ENCODE measurements at places on chromosomes 3 and 15. TPM values are rescaled to one million over a fixed set of nuclear protein-coding genes. Genes with fewer than 3 reads are reported as not detected.

Gene CELSR3
- 0.39 TPM for total RNA-seq

Gene SERPINI1
- 14.6 TPM for total RNA-seq

Gene GP9
- total RNA-seq: 0.49 TPM

Gene CCDC51
- 6.7 TPM for total RNA-seq

DNA sequence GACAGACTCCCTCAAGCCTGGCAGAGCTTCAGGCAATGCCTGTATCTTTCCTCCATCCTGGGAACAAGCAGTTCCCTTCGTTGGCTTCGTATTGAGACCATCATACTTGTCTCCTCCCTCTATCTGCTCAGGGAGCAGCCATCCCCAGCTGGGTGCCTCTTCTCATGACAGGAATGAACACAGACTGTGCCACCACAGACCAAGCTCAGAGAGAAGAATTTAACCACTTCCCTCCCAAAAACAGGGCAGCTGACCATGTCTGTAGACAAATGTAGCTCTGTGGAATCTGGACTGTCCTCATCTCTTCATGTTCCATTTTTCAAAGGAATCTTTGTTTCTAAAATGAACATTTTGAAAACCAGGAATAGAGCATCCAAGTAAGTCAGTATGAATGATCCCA, 245.4 kb downstream of the ERC2 start:
- no peak for DNase-seq

- DNase-seq: no peak
These were observed 55.9 kb upstream of the KLF13 start for GRCh38 chr15:31270767-31271166.

DNA sequence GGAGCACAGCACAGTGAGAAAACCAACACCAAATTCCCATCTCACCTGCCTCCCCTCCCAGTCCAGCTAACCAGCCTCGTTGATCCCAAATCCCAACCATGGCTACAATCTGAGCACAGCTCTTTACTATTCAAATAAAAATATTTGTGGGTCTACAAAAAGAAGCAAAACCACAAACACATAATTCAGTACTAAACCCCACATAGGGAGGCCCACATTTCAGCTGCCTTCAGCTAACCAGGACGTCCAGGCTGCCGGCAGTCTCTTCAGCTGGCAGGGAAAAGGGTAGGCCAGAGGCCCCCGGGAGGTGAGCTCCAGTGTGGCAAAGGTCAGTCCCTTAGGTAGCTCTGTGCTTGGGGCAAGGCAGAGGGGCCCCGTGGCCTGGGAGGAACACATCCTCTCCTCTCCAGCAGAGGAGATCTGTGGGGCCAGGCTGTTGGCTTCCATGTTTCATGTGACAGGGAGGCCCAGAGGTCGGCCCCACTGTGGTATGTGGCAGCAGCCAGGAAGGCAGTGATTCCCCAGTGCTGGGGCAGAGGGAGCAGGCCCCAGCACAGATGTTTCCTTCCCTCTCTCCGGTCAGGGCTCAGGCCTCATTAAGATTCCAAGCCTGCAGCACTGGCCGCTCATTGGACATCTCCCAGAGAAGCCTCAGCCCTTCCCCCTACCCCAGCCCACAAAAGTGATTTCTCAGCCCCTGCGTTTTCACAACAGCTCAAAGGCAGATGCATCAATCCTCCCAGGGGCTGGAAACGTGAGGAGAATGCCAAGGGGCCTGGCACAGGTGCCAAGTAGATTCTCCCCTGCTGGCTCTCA, 381.4 kb downstream of the NTRK3 start:
- DNase-seq: peak; percentile 4

- DNase-seq: no peak
These were observed 2.2 kb downstream of the PDCD10 start for GRCh38 chr3:167732313-167733065.

DNA sequence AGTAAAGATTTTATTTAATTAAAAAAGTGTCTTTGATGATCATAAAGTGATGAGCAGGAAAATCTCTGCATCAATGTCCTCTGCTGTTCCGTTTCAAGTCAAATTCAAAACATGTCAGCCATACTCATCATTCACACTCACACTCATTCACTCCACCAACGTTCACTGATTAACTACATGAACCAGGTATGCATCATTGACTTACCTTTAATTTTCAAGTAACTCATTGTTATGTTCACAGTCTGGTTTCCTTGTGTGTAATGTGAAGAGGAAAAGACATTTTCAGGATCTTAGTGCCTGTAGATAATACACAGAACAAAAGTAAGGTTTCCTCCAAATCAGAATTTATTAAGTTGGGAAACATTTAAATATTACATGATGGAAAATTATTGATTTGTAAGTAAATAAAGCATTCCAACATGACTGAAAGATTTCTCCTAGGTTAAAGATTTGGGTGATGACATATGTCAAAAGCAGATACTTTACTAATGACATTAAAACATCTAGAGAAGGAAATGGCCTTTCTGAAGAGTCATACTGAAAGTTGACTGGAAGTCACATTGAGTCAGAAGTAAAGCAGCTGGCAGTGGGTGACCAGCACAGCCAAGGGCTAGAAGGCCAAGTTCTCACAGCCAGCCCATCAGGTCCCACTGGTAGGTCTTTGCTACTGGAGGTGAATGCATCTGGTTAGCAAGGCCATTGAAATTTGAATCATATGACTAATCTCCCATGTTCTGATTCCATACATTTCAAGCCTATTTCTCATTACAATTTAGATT, 251.9 kb downstream of the CDIN1 start:
- DNase-seq: no peak

DNA sequence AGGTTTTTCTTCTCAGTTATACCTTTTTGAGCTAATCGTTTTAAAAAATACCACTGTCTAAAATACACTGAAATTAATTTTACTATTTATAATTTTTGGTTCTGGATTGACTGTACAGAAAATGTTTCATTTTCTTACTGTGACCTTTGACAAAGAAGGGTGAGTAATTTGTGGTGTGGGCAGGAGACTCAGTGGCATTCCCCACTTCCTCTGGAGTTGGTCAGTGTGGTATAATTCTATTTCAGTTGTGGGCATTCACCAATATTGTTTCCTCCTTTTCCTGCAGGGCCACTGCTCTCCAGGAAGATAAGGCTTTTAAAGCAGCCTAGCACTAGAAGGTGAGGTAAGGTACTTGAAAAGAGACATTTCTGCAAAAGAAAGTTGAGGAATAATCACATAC, 6.5 kb downstream of the DAG1 start:
- no peak for DNase-seq

- DNase-seq: no peak
These were observed 18.2 kb downstream of the ABTB1 start for GRCh38 chr3:127690823-127691452.

GRCh38 chr3:185936273-185936629, 1.6 kb downstream of the TRA2B start:
- no peak for DNase-seq

DNA sequence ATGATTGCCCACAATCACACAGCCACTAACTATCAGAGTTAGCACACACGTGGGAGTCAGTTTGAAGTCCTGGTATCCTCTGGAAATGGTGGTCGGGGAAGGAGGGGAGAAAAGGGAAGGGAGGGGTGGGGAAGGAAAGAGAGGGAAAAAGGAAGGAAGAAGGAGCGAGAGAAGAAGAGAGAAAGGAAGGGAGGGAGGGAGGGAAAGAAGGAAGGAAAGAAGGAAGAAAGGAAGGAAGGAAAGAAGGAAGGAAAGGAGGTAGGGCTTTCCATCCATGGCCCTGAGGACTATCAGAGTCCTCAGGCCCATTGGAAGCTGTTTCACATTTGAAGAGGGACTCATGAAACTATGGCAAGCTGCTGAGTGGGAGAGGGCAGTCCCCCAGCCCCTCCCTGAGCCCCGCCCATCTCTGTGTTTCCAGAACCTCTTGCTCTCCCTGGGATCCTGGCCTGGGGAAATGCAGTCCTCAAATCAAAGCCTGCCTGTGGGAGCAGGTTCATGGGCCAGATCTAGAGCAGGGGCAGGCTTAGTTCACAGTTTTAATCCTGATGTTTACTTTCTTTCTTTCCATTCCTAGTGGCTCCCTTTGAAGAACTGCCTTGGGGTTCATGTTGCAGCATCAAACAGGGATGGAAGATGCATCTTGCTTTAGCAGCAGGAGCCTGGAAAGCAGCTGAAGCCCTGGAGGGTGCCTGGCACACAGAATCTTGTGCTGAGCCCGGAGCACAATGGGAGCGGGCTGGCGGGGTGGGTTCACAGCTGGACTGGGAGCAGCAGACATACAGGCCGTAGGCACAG, 66.1 kb upstream of the GLCE start:
- no peak for DNase-seq

DNA sequence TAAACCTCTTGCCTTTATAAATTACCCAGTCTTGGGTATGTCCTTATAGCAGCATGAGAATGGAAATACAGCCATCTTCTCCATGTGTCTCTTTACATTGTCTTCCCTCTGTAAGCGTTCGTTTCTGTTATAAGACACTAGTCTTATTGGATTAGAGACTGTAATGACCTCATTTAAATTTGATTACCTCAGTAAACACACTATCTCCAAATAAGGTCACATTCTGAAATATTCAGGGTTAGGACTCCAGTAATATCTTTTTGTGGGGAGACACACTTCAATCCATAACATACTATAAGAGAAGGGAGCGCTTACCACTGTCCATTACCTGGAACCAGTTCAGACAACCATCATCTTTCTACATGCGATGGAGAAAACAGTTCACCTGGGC, 34.3 kb upstream of the CD47 start:
- no peak for DNase-seq

DNA sequence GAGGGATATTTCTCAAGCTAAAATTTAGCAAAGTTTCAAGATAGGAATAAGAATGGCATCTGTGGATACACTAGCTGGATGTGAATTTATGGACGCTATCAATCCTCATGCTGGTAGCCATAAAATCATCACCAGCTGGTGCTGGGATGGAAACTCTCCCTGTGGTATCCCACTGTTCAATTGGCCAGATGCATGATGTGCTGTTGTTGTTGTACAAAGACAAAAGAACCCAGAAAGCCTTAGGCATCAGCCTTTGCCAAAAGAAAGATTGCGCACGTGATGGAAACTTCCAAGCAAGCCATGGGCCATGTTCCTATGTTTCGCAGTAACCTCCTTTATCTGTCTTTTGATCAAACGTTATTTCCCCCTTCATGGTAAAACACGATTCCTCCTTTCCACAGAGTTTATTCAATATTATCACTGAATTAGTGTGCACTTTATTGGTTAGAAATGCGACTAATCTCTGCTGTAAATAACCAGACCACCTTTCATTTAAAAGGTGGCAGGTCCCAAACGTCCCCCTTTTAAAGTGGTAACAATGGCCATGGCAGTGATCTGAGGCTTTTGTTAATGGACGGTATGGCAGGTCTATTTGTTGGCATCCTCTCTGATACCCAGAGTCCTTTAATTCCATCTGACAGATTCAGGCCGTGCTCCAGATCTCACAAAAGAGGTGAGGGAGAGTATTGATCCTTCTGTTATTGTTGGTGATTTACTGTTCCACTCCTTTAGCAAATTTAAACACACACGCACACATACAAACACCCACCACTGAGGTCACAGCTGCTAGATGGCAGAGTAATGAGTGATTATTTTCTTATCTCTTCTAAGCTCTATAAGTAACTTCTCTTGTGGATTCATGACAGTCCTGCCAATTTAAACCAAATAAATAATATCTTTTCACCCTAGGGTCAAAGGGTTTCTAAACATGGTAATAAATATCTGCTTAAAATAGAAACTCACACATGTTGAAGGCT, 291.2 kb upstream of the KCNMB2 start:
- no peak for DNase-seq

DNA sequence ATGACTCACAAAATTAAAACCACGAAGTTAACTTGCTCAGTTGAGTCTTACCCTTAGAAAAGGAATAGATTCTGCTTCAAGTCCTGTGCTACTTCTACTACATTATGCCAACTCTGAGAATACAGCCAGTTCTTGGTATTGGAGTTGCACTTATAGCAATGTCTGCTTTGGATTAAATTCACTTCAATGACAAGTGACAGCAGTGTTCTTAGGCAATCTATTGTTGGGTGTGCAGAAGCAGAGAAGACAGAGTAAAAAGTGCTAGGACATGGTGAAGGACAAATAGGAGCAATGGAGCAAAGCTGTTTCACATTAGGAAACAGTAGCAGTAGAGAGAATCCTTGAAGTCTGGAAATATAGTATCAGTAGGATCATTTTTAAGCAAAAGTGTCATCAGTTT, 713.1 kb downstream of the SI start:
- no peak for DNase-seq

- no peak for DNase-seq
These were observed 36.3 kb downstream of the SRGAP3 start for GRCh38 chr3:9213019-9213634.

DNA sequence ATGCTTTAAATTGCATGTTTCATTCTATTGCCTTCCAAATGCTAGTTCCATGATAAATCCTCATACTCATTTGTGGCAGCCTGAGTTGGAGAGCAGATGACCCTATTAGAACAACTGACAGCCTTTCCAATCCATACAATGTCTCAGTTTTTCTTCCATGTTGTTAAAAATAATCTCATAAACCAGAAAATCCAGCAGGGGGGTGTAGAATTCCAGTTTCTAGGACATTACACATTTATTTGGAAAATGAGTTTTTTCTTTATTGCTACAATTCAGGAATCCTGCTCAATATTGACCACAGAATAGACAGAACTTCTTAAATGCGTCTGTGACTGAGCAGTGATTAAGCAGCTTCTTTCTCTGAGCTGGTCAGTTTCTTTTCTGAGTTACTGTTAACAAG, 174.2 kb upstream of the ATP10A start:
- no peak for DNase-seq

GRCh38 chr15:89175617-89176191, 45.7 kb downstream of the RLBP1 start:
- no peak for DNase-seq

- DNase-seq: no peak
These were observed 114.2 kb downstream of the ASB7 start for GRCh38 chr15:100716456-100717085.

DNA sequence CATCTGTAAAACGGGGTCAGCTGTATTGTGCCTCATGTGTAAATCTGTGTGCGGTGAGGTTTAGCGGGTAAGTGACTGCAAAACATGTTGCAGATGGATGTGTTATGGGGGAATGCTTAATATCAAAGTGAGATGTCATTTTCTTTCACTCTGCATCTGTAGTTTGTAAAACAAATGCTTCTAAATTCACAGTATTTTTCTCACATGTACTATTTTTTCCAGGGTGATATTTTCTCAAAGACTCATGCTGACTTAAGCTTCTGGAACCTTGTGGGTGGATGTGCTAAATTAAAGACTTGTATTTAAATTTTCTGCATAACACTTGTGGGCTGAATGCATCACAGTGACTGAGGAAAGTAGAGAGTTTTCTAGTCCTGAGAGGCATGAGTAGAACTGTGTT, 115.2 kb upstream of the TP63 start:
- peak; percentile 49 for DNase-seq

GRCh38 chr3:62132027-62132602, 241.2 kb downstream of the FEZF2 start:
- DNase-seq: no peak
